ENCODE measurements at places on chromosomes 2 and 18.

- no peak for DNase-seq
Measured at GRCh38 chr2:223047260-223047761, 4.7 kb upstream of the KCNE4 start.

DNA sequence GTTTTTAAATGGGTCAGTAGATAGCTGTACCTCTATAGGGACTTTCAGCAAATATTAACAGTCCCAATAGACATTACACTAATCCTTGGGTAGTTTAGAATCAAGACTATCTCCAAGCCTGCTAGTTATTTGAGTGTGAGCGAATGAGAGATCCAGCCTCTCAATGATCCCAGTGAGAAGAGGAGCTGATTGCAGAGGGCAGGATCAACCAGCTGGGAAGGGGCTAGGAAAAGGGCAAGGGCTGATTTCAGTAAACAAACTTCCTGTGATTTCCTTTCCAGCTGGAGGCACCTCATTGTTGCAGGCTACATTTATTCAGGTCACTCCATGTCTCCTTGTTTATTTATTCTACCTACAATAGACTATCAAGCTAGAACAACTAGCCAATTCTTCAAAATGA lies 84.1 kb upstream of the CTNNA2 start:
- no peak for DNase-seq

GRCh38 chr2:234884591-234884990 lies 67.2 kb upstream of the SH3BP4 start:
- DNase-seq = no peak

DNA sequence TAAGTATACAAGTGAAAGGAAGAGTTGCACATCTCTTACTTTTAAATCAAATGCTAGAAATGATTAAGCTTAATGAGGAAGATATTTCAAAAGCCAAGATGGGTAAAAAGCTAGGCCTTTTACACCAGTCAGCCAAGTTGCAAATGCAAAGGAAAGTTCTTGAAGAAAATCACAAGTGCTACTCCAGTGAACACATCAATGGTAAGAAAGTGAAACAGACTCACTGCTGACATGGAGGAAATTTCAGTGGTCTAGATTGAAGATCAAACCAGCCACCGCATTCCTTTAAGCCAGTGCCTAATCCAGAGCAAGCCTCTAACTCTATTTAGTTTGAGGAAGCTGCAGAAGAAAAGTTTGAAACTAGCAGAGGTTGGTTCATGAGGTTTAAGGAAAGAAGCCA lies 79.1 kb downstream of the RBBP8 start:
- DNase-seq = no peak

GRCh38 chr2:84940088-84940470 lies 30.9 kb upstream of the KCMF1 start:
- no peak for DNase-seq

- no peak for DNase-seq
Measured at GRCh38 chr2:52404866-52405265, 1362.7 kb upstream of the CHAC2 start.

DNA sequence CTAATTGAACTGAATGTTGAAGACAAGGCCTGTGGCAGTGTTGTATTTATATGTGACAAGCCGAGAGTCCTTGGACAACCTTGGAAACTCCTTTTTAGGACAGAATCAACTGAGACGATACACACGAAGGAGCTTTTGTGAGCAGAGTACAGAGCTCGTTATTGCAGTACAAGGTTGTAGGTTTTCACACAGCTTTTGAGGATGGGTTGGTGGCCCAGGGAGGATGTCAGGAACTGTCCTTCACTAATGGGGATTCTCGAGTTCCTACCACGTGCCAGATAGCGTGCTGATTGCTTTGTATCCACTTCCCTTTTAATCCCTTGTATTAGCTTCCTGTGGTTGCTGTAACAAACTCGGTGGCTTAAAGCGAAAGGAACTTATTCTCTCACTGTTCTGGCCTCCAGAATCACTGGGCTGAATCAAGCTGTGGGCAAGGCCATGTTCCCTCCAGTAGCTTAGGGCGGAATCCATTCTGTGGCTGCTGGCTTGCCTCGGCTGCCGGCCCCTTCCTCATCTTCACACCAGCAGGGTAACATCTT lies 20.2 kb downstream of the INPP4A start:
- DNase-seq = no peak

GRCh38 chr2:36456227-36457175 lies 100.9 kb downstream of the CRIM1 start:
- no peak for DNase-seq

All from NCI-H1436 treated with DMSO at 0.1 percent for 48 hours (cell line).